CD4-positive, alpha-beta memory T cell (primary cell): ENCODE measurements at places on chromosomes 6 and 20.

DNA sequence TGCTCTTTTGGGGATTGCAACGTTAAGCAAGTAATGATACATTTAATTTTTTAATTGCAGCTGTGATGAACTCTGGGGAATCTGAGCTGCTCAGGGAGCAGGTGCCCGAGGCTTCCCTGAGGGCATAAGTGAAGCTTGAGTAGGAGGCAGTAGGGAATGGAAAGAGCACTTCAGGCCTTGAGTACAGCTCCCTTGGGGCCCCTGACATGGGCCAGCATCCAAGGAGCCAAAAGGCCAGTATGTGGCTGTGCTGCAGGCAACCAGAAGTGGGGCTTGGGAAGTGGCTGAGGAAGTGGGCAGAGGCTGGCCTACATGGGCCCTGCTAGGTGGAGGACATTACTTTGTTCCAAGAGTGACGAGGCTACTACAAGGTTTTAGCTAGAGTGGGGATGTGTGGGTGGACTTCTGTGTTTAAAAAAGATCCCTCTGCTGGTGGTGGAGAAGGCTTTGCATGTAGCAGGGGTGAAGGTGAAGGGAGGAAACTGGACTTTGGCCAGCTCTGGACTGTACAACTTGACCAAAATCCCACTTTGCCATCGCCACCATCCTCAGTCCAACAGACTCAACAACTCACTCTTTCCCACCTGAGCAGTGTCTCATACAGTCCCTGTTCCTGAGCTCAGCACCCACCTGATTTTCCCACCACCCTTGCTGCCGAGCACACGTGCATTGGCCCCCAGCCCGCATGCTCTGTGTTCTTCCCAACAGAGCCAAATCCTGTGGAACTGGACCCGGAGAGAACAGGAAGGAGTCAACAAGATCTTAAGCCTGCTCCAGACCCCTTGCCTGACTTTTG lies 10.9 kb upstream of the ZNF831 start:
- DNase-seq, result no peak

GRCh38 chr6:80767808-80768207 lies 661.3 kb downstream of the BCKDHB start:
- no peak for DNase-seq

GRCh38 chr6:43695215-43695966 lies 7.8 kb upstream of the MRPS18A start:
- DNase-seq, result no peak

GRCh38 chr20:53778041-53778516 lies 184.4 kb upstream of the ZNF217 start:
- DNase-seq, result no peak

- DNase-seq, result no peak
Measured at GRCh38 chr6:85458184-85458583, 8.3 kb downstream of the NT5E start.

GRCh38 chr6:145206247-145206907 lies 528.9 kb downstream of the EPM2A start:
- no peak for DNase-seq

- no peak for DNase-seq
Measured at GRCh38 chr20:46270977-46271744, 37.1 kb downstream of the CDH22 start.

- DNase-seq, result peak; percentile 85
Measured at GRCh38 chr20:3470627-3471396, at the start of gene ATRN. TSS of gene ATRN (plus strand) at chr20:3471018. CDS start at chr20:3471108, 90 bp downstream.

DNA sequence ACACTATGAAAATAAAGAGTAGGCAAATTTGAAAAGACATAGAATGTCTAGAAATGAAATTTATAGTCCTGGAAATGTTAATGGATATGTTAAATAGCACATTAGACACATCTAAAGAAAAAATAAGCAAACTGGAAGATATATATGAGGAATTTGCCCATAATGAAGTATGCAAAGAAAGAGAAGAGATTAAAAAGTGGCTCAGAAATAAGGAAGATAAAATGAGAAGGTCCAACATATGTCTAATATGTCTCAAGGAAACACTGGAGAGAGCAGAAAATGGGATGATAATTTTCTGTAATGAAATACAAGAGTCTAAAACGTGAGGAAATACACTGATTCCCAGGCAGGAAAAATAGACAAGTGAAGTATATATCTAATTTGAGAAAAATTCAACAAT lies 36.6 kb upstream of the ARID1B start:
- DNase-seq, result no peak

DNA sequence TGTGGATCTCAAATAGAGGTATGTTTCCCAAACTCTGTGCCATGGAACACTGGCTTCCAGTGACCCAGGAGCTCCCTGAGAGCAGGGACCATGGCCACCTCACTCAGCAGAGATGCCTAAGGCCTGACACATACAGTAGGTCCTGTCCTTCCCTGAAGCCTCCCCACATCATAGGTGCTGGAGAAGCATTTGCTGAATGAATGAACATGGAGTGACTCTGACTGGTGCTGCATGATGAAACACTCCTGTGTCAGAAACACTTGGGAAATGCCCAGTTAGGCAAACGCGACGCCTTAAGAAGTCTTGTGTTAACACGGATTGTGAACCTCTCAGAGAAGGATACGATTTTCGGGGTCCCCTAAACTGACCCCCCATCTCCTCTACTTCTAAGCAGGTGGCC lies 14.3 kb downstream of the SLA2 start:
- DNase-seq, result no peak

GRCh38 chr20:32664012-32664677 lies 9.6 kb downstream of the C20orf203 start:
- no peak for DNase-seq

DNA sequence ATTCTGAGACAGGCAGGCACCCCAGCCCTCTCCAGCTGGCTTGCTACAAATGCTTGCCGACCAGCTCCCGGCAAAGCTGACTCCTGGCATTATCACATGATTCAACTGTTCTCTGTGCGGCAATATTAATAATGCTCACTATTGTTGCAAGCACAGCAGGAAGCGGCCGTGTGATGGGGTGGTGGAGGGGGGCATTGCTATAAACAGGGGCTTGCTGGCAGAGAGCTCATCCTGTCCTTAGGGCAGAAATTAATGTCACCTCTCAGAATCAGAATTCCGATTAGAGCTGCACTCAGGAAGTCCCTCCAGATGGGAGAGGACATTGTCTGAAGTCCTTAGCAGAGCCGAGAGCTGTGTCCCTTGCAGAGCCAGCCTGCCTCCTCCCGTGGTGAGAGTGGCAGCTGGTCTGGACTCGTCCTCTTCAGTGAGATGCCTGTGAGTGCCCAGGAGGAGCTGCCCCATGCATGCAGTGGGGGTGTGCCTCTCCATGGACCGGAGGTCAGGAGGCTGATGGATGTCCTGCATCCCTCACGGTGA lies 162.5 kb downstream of the CDH4 start:
- no peak for DNase-seq

DNA sequence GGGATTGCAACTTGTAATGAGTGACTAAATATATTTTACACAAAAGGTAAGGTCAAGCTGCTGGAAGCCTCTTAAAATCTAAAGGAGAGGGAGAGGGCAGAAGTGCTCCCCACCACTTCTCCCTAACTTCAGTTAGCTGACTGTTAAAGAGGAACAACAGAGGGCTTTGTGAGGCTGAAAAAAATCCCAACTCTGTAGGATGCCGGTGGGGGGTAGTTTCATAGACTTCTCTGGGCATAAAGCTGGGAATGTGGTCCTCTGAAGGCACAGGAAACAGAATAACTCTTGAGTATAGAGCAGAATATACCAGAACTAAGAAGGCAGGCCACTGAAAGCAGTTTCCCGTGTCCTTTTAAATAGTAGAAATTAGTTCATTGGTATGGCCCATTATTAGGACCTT lies 71.6 kb downstream of the KIF6 start:
- no peak for DNase-seq

GRCh38 chr20:37901240-37901639 lies 1.7 kb upstream of the VSTM2L start:
- DNase-seq, result no peak

- DNase-seq, result no peak
Measured at GRCh38 chr6:21189759-21190158, 403.8 kb upstream of the SOX4 start.

- no peak for DNase-seq
Measured at GRCh38 chr6:165676435-165677068, 13.5 kb upstream of the PDE10A start.

DNA sequence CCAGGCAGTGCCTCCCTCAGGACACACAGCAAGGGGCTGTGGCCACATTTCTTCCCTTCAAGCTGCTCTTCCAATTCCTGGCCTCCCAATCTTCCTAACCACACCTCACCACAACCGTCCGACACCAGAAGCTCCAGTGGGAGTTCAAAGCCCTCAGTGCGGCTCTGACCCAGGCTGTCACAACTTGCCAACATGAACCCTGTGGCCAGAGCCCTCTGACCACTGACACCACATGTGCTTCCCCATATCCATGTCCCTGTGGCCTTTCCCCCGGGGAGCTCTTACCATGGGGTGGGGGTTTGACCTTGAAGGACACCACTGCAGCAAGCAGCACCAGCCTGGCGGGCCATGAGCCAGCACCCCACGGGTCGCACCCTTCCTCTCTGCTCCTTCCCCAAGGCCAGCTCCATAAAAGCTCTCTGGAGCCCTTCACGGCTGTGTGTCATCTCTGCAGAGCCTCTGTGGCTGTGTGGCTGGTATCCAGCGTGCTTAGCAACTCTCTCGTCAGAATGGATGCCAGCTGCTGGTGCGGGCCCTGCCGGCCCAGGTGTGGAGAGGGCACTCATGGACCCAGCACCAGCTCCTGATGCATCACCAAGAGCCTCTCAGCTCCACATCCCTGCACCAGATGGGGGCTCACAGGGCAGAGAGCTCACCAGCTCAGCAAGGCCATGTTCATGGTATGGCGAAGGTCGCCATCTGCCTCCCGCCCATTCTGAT lies 106.1 kb downstream of the PSMB1 start:
- DNase-seq, result no peak

GRCh38 chr6:69974193-69974592 lies 107.8 kb downstream of the COL19A1 start:
- DNase-seq, result no peak

- DNase-seq, result peak; percentile 22
Measured at GRCh38 chr20:53660947-53661381, 67.3 kb upstream of the ZNF217 start.

GRCh38 chr20:1417273-1417672 lies 24.4 kb upstream of the FKBP1A start:
- no peak for DNase-seq

GRCh38 chr6:27547157-27548075 lies 74.5 kb upstream of the ZNF184 start:
- DNase-seq, result no peak

- no peak for DNase-seq
Measured at GRCh38 chr6:37507077-37507476, 7.4 kb upstream of the CCDC167 start.

DNA sequence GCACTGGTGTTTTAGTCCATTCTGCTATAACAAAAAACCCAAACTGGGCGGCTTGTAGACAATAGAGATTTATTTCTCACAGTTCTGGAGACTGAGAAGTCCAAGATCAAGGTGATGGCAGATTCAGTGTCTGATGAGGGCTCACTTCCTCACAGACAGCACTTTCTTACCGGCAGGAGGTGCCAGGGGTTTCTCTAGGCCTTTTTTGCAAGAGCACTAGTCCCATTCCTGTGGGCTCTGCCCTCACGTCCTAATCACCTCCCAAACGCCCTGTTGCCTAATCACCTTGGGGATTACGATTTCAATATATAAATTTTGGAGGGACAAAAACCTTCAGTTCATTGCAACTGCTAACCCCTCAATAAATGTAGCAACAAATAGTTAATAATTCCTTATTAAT lies 140.0 kb upstream of the SGK1 start:
- DNase-seq, result no peak

- DNase-seq, result no peak
Measured at GRCh38 chr20:24873025-24873620, 75.9 kb upstream of the CST7 start.

GRCh38 chr20:25177890-25178321 lies 17.6 kb upstream of the ENTPD6 start:
- no peak for DNase-seq

GRCh38 chr6:151054306-151054705 lies 185.5 kb upstream of the AKAP12 start:
- DNase-seq, result no peak

DNA sequence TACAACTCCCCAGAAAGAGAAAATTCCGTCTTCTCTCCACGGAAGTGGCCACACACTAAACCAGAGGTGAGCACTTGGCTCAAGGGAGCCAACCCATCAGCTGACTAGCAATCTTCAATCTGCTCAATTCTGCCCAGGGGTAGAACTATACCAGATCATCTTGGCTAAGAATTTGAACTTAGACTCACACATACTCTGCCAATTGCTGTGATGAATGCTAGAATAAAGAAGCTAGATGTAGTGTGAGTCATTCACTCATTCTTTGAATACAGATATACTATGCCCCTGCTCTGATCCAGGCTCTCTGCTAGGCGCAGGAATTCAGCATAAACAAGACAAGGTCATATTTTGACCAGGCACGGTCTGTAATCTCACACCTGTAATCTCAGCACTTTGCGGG lies 147.9 kb upstream of the SHLD1 start:
- no peak for DNase-seq

- no peak for DNase-seq
Measured at GRCh38 chr20:42656130-42656529, 533.6 kb downstream of the PTPRT start.

DNA sequence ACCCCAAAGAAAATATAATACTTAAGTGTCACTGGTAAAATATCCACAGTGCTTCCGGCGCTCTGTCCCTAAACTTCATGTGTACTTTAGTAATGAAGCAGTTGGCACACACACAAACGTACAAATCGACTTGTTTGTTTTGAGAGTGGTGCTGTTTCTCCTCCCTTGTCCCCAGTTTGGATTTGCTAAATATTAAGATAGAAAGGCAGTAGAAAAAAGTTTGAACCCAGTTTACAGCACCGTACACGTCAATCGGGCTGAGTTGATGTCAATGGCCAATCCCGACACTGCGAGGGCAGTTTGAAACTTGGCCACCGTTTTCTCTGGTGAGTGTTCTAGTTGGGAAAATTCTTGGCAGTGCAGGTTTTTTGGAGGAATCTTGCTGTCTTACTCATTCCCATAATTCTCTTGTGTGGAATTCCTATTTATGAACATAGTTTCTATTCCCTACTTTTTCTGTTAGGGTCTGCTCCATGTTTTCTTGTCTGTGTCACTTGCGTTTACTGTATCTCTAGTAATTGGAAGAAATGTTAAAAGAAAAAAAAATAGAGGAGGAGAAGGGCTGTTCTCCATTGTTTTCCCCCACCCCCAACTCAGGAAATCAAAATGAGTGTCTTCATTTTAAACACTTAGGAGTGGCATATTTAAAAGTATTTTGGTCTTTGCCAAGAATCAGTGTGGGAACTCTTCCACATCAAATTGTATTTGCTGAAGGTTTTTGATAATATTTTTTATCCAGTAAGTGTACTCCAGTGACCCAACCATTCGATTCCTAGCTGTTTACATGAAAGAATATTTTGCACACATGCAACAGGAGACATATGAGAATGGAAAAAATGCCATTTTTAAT lies 72.3 kb downstream of the OR2B2 start:
- DNase-seq, result no peak

- no peak for DNase-seq
Measured at GRCh38 chr6:149201068-149201655, 116.3 kb upstream of the TAB2 start.

- DNase-seq, result no peak
Measured at GRCh38 chr6:90442366-90442765, 144.5 kb downstream of the MAP3K7 start.
